ENCODE measurements at places on chromosomes 12 and 14. TPM values are rescaled to one million over a fixed set of nuclear protein-coding genes. Genes with fewer than 3 reads are reported as not detected.

ACSM4 gene
- not detected for total RNA-seq

SHMT2 gene
- total RNA-seq: 50.6 TPM

KRT75 gene
- not detected for total RNA-seq

TCL1B gene
- 0.21 TPM for total RNA-seq

TRMT5 gene
- total RNA-seq: 2.9 TPM

TAS2R7 gene
- not detected for total RNA-seq

FGF6 gene
- total RNA-seq: not detected

Data from mononuclear cell (primary cell).